ENCODE measurements at places on chromosomes 2 and 18. TPM values are rescaled to one million over a fixed set of nuclear protein-coding genes. Genes with fewer than 3 reads are reported as not detected.

The RAMP1 gene
- 139 TPM for total RNA-seq

The INHA gene
- 1.9 TPM for total RNA-seq

The DSC3 gene
- total RNA-seq = 0.08 TPM

The UCN gene
- total RNA-seq = 0.84 TPM

DNA sequence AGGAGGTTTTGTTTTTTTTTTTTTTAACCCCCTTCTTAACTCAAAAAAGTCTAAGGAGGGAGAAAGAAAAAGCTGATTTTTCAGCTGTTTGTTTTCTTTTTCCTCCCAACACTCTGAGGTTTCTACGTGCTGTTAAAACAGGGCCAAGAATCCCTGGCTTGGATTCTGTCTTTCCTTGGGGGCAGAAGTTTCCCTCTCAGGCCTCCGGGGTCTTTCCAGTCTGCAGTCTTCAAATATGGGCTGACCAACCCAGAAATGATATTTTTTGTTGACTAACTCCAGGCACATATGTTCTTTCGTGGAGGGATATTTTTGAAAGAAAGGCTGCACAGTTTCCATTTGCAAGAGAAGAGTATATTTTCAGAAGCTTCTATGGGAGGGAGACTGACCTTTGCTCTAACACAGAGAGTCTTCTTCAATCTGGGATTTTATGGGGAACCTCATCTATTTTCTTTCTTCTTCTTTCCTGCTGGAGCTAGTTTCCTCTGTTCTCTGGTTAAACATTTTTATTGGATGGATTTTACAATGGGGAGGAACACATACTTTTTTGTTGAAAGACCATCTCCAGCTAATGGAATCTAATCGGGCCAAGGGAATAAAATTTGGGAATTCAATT is 93.3 kb upstream of the SPRED2 start:
- DNase-seq = no peak

GRCh38 chr18:24278591-24278990 is 119.0 kb downstream of the OSBPL1A start:
- DNase-seq = no peak

- DNase-seq = no peak
These were observed 247.9 kb upstream of the NT5C1B start for GRCh38 chr2:18837240-18837639.

DNA sequence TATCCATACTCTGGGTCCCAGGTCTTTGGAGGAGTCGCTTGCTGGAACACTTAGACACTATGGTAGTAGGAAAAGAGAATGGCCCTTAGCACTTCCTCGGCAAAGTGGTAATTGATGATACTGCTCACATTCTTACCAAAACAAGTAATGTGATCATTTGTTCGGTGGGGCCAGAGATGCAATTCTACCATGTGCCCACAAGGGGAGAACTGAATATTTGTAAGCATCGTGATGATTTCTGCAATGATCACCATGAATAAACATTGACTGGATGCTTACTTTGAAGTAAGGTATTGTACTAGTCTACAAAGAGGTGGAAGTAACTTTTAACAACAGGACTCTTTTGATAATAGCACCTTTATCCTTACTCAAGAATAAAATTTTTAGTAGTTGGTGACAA is 109.7 kb downstream of the CD8B2 start:
- DNase-seq = no peak

DNA sequence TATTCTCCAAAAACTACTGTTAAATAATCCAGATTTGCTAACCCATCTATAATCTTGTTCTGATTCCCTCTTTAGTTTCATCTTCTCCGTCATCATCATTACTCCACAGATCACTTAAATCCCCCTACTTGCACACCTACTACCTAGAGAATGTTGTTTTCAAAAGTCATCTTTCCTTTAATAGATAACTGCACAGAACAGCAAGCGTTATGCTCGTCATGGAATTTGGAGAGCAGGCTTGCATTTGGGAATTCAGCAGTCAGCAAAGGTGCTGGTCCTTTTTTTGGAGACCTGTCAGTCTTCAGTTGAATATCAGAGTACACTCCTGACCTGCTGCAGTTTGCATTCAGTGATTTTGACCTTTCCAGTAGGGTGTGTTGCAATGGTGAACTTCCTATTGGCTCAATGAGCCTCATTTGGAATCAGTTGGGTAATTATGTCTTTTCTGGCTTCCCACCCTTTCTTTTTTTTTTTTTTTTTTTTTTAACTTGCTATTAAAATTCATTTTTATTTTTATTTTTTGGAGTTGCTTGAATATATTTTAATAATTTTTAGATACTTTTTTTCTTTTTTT is 110.6 kb downstream of the HNRNPLL start:
- no peak for DNase-seq

GRCh38 chr18:39846265-39846664 is 2108.8 kb upstream of the PIK3C3 start:
- no peak for DNase-seq

- DNase-seq = peak; percentile 68
These were observed at the start of gene REEP1 for GRCh38 chr2:86337244-86337835. TSS of gene REEP1 (minus strand) at chr2:86337626. CDS start at chr2:86337510, 116 bp downstream.

DNA sequence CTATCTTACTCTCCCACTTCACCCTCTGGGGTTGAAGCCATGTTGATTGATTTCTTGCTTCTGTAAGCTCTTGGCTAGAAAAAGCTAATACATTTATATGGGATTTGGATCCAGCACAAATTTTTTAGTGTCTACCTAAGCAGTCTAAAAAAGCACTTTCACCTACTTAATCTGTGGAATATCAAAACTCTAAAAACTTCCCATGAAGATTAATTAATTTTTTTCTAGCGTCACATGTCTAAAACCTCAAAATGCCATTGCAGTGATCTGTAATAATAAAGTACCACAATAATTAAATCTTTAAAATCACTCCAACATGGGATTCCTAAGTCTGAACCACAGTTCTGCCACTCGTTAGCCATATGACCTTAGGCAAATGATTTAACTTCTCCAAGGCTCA is 180.1 kb downstream of the EN1 start:
- DNase-seq = no peak

- no peak for DNase-seq
These were observed 7.7 kb upstream of the ALPI start for GRCh38 chr2:232448304-232448690.

- no peak for DNase-seq
These were observed 658.9 kb upstream of the FSHR start for GRCh38 chr2:49813208-49813607.

GRCh38 chr2:175889701-175890302 is 112.3 kb downstream of the LNPK start:
- no peak for DNase-seq

DNA sequence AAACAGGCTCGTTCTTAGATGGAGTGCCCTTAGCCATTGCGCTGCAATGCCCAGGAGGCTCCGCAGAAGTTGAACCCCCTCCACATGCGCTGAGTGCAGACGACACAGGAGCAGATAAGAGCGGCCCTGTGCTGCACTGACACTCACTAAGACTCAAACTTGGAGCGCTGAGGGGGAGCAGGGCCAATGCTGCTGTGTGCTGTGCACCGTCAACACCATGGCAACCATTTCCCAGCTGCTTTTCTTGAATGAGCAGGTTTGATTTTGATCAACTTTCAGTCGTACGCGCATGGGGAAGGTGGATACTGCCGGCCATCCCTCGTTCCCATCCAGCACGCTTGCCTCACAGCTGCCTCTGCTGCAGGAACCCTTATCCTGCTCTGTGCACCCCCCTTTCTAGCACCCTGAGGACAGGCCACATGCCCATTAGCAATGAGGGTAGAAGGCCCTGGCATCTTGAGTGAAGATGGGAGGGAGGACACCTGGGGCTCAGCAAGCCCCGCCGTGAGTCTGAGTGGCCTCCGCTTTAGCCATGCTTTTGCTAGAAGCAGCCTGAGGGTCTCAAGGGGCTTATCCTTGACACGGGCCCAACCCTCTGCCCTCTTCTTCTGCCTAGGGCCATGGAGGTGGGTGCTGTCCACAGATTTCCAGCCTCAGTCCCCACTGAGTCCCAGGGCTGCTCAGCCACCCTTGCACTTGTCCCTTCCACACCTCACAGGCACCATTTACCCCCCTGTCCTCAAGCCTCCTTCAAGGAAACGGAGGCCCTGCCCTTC is 271.9 kb downstream of the PHLPP1 start:
- no peak for DNase-seq
